ENCODE measurements at places on chromosomes 11 and 22. TPM values are rescaled to one million over a fixed set of nuclear protein-coding genes. Genes with fewer than 3 reads are reported as not detected.

Gene PHETA2
- total RNA-seq: 7.1 TPM

Gene CCDC88B
- 19.9 TPM for total RNA-seq

Gene TBX1
- 12.8 TPM for total RNA-seq

GRCh38 chr11:91023731-91024130, 800.9 kb upstream of the CHORDC1 start:
- no peaks in the 10 kb centered on the region for H3K4me1 ChIP-seq
- no peaks in the 10 kb centered on the region for H3K36me3 ChIP-seq
- no peak for DNase-seq
- H3K4me3 ChIP-seq: no peak overlapping the region

Gene H19
- 11.7 TPM for total RNA-seq

Gene HORMAD2
- not detected for total RNA-seq

DNA sequence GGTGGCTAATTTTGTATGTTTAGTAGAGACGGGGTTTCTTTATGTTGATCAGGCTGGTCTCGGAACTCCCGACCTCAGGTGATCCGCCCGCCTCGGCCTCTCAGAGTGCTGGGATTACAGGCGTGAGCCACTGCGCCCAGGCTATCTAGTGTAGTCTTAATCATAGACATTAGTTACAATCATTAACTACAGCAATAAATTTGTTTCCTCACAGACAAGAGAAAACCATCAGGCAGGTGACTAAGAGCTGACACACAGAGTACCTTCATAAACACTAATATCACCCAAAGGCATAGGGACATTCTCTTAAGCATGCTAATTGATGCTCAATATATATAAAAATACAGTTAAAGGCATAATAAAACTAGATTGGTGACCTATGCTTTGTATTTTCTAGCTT, 19.4 kb downstream of the SDHD start:
- no peak overlapping the region for H3K27ac ChIP-seq
- H3K36me3 ChIP-seq: no peaks in the 10 kb centered on the region
- H3K4me1 ChIP-seq: no peaks in the 10 kb centered on the region
- DNase-seq: no peak
- H3K4me3 ChIP-seq: no peak overlapping the region

DNA sequence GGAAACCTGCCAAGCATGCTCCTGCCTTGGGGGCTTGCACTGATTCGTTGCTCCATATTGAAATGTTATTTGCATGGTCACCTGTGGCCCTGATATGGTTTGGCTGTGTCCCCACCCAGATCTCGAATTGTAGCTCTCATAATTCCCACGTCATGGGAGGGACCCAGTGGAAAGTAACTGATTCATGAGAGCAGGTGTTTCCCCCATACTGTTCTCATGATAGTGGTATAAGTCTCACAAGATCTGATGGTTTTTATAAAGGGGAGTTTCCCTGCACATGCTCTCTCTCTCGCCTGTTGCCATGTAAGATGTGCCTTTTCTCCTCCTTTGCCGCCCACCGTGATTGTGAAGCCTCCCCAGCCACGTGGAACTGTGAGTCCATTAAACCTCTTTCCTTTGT, 402.4 kb downstream of the ETS1 start:
- no peak overlapping the region for H3K27ac ChIP-seq
- H3K4me1 ChIP-seq: no peaks in the 10 kb centered on the region
- H3K27me3 ChIP-seq: no peaks in the 10 kb centered on the region
- peaks cover 17% of the 10 kb centered on the region for H3K36me3 ChIP-seq

Gene MMP13
- total RNA-seq: not detected

Gene PRODH
- total RNA-seq: 42.6 TPM

DNA sequence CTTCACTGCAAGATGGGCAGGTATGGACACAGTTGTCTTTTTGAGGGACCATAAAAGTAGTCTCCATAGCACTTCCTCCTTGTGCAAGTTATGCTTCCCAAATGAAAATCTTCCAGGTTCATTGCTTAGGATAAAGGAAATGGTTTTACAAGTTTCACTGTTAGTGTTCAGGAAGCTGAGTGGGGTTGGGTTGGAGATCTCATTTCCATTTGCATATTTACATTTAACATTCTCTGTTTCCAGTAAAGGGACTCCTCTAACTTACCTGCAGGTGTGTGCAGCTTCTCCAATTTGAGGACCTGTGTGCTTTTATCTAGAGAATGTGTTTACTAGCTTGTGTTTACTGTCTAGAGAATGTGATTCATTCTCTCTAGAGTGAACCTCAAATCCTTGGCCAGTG, 141.3 kb upstream of the POU2AF2 start:
- DNase-seq: no peak
- H3K27me3 ChIP-seq: no peaks in the 10 kb centered on the region
- no peak overlapping the region for H3K27ac ChIP-seq
- no peak overlapping the region for H3K4me3 ChIP-seq
- H3K36me3 ChIP-seq: no peaks in the 10 kb centered on the region

- no peaks in the 10 kb centered on the region for H3K27me3 ChIP-seq
- no peak overlapping the region for H3K27ac ChIP-seq
- H3K36me3 ChIP-seq: peaks cover 37% of the 10 kb centered on the region
- H3K4me1 ChIP-seq: peaks cover 4% of the 10 kb centered on the region
- DNase-seq: no peak
Measured at GRCh38 chr11:3001496-3001895, 9.4 kb upstream of the NAP1L4 start.

DNA sequence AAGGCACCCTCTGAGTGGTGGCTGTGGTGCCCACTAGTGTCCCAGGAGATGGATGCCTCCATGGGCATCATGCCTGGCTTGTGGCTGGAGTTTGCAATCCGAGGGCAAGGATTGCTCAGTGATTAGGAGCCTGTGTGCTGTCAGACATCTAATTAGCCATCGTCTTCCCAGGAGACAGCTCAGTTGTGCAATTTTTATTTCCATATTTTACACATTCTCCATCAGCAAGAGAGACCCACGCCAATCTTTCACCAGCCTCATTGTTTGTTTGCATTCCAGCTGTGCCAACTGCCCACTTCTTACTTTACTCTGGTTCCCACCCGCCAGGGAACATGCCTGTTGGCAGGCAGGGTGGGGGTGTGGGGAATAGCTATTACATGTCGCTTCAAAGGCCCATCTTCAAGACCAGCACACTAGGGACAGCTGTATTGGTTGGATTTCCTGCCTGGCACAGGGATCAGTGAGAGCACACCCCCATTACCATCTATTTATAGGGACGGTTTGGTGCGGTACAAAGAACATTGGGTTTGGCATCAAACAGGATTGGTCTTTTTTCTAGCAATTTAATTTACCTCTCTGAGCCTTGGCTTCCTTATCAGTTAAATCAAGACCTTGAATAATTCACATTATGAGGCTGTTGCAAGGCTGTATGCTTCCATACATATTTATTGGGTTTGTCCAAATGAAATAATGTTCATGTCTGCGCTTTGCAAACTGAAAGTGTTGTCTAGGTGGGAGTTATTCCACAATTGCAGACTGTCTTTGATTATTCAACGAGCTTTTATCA, 80.7 kb upstream of the NAV2 start:
- H3K36me3 ChIP-seq: no peaks in the 10 kb centered on the region
- H3K4me1 ChIP-seq: no peaks in the 10 kb centered on the region
- DNase-seq: no peak
- H3K27ac ChIP-seq: no peak overlapping the region

Gene BEST1
- 0.17 TPM for total RNA-seq

DNA sequence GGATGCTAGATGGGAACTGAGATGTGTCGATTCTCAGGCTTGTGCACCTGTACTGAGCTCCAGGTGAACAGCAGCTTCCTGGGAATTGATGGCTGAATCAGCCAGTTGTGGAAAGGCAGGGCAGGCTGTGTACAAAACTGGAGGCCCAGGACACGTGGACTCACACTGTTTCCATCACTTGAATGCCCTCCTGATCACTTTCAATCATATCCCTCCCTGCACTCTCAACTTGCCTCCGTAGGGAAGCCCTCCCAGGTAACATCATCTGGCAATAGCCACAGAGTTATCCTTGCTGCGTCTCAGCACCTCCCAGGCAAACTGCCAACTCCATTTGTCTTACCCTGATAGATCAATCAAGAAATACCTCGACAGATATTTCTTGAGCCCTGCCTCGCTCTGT, 10.1 kb downstream of the FAM83F start:
- H3K4me3 ChIP-seq: no peak overlapping the region
- no peaks in the 10 kb centered on the region for H3K27me3 ChIP-seq
- DNase-seq: no peak
- peak overlapping the region; percentile 29 for H3K27ac ChIP-seq
- H3K36me3 ChIP-seq: peaks cover 8% of the 10 kb centered on the region

DNA sequence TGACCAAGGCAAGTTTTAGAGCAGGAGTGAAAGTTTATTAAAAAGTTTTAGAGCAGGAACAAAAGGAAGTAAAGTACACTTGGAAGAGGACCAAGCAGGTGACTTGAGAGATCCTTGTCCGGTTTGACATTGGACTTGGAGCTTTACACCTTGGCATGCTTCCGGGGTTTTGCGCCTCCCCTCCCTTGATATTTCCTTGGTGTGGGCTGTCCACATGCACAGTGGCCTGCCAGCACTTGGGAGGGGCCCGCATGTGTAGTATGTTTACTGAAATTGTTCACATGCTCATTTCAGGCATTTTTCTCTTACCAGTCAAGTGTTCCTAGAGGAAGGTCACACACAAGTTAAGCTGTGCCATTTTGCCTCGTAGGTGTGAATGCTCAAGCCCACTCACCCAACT, 19.0 kb upstream of the THRSP start:
- H3K27ac ChIP-seq: no peak overlapping the region
- no peak for DNase-seq
- H3K4me1 ChIP-seq: peaks cover 22% of the 10 kb centered on the region
- no peak overlapping the region for H3K4me3 ChIP-seq
- peaks cover 23% of the 10 kb centered on the region for H3K27me3 ChIP-seq

DNA sequence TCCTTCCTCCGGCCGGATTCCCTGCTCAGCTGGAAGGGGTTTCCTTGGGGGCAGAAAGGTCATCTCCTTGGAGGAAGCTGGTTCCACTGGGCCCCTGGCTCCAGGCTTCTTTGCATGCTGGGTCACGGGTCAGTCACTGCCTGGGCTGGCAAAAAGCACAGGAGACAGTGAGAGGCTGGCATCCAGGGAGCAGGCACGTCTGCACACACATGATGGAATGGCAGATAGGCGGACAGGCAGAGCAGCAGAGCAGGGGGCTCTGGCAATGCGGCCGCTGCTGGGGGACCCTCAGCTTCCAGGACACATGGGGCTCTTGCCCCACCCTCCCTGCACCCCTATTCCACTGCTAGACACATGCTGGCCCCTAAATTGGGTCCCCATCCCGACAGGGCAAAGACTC, 40.4 kb downstream of the C11orf58 start:
- no peak overlapping the region for H3K4me3 ChIP-seq
- H3K27ac ChIP-seq: no peak overlapping the region
- no peaks in the 10 kb centered on the region for H3K27me3 ChIP-seq
- H3K36me3 ChIP-seq: no peaks in the 10 kb centered on the region

DNA sequence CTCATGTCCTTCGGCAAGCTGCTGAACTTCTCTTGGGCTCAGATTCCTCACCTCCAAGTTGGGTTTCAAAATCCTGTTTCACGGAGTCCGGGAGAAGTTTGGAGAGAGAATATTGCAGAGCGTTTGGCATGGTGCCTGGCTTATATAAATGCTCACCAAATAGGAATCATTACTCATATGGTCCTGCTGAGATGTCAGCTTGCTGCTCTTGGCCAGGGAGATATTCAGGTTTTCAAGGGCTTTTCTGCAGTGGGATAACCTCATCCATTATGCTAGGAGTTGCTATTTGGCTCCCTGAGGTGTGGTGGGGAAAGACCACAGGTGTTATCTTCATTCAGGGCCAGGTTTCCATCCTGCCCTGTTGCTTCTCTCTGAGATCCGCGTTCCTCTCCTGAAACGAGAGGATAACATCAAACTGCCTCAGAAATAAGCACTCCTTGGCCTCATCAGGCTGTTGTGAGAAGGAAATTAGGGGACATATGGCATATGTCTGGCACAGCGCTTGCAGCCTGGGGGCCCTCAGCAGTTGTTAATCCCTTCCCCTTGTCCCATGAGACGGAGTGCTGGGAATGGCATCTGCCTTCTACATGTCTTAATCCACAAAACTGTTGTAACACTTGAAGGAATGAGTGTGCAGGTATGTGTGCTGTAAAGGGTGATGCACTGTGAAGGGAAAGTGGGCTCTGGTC, 29.9 kb upstream of the ACER3 start:
- no peaks in the 10 kb centered on the region for H3K36me3 ChIP-seq
- no peak overlapping the region for H3K4me3 ChIP-seq
- no peak overlapping the region for H3K27ac ChIP-seq
- no peaks in the 10 kb centered on the region for H3K27me3 ChIP-seq
- DNase-seq: no peak
- no peaks in the 10 kb centered on the region for H3K4me1 ChIP-seq

GRCh38 chr22:30909306-30909705, 59.3 kb downstream of the MORC2 start:
- H3K36me3 ChIP-seq: peaks cover 9% of the 10 kb centered on the region
- DNase-seq: no peak
- H3K27me3 ChIP-seq: no peaks in the 10 kb centered on the region
- H3K4me3 ChIP-seq: no peak overlapping the region

DNA sequence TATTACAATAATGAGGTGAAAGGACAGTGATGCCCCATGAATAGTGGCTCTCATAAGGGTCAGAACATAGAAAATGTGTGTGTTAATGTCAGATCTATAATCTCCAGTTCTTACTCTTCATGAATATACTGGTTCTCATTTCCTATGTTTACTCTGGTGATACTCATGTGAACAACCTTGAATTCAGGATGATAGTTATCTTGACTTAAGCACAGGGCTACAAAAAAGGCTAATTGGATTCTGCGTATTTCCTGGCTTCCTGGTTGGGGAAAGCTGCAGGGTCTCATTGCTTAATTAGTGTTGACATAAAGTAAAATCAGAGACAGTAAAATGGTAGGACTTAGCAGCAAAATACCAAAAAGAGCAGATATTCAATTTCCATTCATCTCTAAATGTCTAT, 1316.8 kb upstream of the RAG2 start:
- H3K27ac ChIP-seq: no peak overlapping the region
- H3K4me3 ChIP-seq: no peak overlapping the region
- H3K4me1 ChIP-seq: no peaks in the 10 kb centered on the region
- peaks cover 45% of the 10 kb centered on the region for H3K36me3 ChIP-seq

GRCh38 chr22:31637891-31638618, 24.0 kb downstream of the PISD start:
- no peaks in the 10 kb centered on the region for H3K27me3 ChIP-seq
- H3K4me3 ChIP-seq: no peak overlapping the region
- H3K36me3 ChIP-seq: peaks cover 16% of the 10 kb centered on the region
- no peak for DNase-seq

Gene TBX10
- total RNA-seq: 0.21 TPM
